ENCODE measurements at places on chromosomes 3 and 15. TPM values are rescaled to one million over a fixed set of nuclear protein-coding genes. Genes with fewer than 3 reads are reported as not detected.

Gene COLQ
- total RNA-seq, result 0.26 TPM

DNA sequence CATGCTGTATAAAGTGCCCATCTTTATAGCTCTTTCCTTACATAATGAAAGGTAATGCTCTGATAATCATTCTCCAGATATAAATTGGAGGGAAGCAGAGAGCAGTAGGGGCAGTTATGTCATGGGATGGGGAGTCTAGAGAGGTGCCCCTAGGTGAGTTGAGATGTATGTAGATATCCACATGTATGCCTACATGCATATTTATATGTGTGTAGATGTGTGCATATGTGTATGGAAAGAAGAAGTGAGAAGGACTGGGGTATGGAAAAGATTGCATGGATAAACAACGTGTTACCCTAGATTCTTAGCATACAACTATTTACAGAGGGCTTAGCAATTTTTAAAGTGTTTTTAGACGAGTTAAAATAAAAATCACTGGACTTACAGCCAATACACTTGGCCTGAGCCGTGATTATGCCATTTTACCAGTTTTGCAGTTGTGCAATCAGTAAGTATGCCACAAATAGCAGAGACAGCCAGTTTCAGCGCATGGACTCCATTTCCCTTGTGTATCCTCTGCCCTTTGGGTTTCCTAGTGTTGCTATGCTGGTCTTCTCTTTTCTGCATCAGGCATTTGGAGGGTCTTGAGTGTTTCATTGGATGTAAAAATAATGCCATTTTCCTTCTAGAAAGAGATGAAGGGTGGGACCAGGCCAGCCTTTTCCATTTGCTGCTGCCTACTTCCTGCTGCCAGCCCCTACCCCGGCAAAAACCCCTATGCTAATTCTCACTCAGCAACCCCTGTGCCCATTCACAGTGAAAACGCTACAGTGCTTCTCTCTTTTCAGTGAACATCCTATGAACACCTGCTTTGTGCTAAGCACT, 199.4 kb upstream of the NR2E3 start:
- no peak for DNase-seq

Gene STAB1
- total RNA-seq, result under 0.01 TPM

- peak; percentile 81 for DNase-seq
These were observed 298.3 kb upstream of the TGFBR2 start for GRCh38 chr3:30308131-30308530.

DNA sequence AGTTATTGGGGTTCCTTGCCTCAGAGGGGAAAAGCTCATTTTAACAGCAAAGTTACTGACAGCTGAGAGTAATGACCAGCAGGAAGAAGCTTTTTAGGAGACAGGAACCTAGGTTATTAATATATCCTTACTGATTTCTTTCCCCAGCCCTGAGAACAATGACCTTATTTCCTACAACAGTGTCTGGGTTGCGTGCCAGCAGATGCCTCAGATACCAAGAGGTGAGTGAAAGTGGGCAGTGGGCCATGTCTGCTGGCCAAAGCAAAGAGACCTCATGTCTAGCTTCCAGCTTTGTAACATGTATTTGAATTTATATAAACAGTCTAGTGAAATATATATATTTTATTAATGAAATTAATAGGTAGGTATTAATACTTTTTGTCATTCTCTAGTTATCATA, 5.0 kb downstream of the CCNDBP1 start:
- no peak for DNase-seq
